ELR (cell line): ENCODE measurements at places on chromosomes 7 and 10.
A peak's percentile ranks its signal among the peaks of the same experiment; 100 is the strongest.

- no peak for DNase-seq
These were observed 97.0 kb downstream of the PCLO start for GRCh38 chr7:83065714-83066113.

DNA sequence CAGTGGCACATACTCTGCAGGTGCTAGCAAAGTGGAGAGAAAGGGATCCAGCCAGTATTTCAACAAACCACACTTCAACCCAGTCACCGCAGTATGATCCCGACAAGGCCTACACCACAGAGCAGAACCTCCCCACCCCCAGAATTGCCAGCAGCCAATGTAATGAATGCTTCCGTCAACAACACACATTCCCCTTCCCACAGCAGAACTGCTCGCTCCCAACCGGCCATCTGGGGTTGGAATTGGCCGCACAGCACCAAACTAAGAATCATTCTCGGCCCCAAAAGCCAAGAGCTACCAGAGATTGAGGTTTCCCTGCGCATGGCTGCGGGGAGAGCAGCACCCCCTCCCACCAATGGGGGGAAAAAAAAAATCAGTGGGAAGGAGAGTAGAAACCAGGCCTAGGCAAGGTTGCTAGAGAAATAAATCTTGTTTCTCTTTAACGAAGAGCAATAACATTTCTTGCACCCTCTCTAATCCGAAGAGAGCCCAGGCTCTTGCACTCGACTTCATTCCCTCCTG is 1.1 kb downstream of the WASL start:
- peak; percentile 84 for DNase-seq

DNA sequence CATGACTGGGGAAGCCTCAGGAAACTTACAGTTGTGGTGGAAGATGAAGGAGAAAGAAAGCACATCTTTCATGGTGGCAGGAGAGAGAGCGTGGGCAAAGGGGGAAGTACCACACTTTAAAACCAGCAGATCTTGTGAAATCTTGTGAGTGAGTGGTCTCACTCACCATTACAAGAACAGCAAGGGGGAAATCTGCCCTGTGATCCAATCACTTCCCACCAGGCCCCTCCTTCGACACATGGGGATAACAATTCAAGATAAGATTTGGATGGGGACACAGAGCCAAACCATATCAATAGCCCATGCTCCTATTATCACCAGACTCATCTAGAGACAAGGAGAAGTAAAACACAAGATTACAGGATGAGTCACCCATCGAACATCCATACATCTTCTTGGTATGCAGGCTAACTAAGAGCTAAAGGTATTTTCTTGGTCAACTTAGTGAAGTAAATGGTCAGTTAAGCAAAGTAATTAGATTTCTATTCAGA is 55.3 kb upstream of the YAE1 start:
- DNase-seq, result peak; percentile 70

DNA sequence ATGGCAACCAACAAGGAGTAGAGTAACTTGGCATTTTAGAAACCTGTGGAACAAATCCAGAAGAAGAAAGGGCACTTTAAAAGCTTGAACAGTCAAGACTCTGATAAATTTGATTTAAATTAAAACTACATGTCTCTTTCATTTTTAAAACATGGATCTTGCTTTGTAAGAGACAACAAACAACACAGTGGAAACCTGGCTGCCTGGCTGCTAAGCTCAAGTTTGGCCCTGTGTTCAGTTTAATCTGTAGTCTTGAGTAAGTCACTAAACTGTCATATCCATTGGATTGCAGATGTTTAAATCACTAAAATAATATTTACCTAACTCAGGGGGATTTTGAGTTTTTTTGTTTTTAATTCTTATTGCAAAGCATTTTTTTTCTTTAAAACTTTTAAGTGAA is 374.9 kb upstream of the SEMA3D start:
- DNase-seq, result no peak

DNA sequence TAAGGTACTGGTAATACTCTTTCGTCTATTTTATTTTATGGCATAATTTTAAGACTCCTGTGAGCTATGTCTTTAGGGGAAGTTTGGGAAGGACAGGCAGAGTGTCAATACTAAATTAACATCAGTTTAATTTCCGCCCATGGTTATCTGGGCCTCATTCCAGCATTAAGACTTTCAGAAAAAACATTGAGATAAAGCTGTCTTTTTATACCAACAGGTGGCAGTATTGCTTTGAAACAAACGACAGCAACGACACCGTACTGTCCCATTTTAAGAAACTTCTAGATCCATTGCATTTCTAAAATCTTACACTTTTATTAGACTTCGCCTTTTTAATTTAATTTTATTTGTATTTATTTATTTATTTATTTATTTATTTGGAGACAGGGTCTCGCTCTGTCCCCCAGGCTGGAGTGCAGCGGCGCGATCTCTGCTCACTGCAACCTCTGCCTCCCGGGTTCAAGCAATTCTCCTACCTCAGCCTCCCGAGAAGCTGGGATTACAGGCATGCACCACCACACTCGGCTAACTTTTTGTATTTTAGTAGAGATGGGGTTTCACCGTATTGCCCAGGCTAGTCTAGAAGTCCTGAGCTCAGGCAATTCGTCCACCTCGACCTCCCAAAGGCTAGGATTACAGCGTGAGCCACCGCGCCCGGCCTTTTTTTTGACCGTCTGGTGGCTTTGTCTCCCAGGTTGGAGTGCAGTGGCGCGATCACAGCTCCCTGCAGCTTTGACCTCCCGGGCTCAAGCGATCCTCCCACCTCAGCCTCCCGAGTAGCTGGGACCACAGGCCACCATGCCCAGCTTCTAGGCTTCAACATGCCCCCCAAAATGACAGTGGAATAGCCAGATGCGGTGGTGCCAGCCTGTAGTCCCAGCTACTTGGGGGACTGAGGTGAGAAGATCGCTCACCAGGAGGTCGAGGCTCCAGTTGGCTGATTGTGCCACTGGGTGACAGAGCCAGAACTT is 78.7 kb upstream of the C1GALT1 start:
- DNase-seq, result peak; percentile 80

DNA sequence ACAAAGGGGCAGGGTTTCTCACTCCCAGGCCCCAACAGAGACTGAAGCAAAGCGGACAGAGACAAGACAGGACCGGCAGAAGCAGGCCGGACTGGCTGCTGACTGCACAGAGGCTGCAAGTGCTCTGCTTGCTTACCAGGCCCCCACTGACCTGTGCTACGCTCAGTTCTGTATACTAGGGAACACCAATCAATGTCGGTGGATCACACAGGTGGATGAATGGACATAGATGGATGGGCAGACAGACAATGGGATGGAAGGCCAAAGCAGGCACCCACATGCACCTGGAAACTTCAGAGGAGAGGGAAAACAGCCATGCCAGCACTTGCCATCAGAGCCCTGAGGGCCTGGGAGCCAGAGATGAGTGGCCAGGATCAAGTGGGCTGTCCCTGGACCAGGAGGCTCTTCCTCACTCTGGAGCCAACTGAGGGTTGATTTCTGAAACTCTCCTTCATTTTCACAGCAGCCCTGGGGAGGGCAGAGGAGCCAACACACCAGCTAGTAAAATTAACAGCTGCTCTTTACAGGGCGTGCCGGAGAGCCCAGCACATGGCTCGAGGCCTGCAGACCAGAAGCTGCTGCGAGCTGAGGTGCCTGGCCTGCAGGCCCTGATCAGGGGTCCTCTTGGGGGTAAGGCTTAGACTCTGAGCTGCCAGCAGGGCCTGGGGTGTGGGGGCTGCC is 243.6 kb downstream of the KCNMA1 start:
- no peak for DNase-seq

DNA sequence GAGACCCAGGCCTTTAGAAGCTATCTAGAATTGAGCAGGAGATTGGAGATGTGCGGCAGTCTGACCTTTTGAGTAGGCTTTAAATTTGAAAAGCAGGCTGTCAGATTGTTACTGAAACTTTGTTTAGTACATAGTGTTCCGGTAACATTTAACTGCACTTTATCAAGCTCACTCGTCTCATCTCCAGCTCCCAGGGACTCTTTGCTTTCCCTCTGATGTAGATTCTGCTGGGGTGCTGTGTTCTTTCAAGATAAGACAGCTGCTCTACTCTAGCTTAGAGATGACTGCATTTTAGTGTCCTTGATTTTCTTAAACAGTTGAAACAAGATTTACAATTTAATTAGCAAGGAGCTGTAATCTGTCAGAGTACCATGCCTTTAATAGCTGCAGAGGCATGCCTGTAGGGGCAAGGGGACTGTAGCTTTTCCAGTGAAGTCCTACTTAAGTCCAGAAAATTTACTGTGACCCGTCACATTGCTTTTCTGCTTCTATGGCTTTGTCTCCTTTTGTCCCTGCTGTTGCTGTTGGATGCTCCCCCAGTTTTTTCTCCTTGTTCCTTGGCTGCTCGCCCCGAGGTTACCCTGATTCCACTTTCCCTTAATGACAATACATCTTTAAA is 56.4 kb upstream of the MTPN start:
- no peak for DNase-seq

GRCh38 chr7:14085901-14086300 is 96.4 kb upstream of the ETV1 start:
- peak; percentile 25 for DNase-seq

DNA sequence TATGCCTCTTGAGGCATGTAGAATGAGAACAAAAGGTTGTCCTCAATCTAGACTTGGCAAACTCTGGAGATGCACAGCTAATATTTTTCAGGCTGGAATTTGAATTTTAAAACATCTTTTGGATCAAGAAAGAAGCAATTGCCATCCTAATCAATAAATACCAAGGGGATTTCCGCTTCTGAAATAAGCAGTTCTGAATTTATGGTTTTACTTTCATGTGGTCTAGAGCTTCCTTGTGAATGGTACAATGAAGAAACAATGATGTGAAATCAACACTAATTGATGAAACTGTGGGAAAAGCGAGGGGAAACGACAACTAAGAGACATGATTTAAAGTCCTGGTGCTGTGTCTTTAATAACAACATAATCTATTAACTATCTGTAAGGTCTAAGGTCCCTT is 1202.7 kb downstream of the SORCS3 start:
- no peak for DNase-seq

- no peak for DNase-seq
These were observed 6.2 kb downstream of the CFAP58 start for GRCh38 chr10:104359811-104360210.

DNA sequence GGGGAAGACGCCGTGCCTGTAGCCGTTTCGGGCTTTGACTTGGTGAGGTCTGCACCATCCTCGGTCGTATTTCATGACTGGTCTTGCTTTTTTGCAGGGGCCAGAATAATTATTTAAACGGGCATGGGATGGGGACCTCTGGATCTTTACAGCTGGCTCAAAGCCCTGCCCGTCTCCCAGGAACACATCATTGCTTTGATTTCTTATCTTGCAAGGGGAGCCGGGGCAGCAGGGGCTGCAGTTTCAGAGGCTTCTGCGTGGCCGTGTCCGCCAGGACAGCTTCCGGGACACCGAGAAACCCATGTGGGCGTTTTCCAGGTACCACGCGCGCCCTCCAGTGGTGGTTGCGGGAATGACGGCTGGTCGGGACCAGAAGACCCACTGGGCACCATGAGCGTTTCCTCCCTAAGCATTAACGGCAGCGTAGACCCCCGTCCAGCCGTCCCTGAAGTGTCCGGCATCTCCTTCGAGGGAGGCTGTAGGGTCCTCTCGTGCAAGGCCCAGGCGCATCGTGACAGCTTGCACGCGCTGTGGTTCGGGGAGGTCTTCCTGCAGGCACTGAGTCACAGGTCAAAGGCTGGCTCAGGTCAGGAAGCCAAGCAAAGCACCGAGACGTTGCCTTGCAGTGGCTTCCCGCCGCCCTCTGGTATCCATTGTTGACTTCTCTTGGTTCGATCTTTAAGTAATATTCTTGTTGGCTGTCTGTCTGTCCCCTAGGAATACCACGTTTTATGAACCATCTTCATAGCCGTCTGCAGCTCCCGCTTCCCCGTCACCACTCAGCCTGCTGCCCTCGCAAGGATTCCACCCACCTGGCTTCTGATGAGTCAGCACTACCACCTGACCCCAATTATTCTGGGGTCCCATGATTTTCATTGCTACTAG is 16.2 kb upstream of the ZFAND2A start:
- peak; percentile 84 for DNase-seq

DNA sequence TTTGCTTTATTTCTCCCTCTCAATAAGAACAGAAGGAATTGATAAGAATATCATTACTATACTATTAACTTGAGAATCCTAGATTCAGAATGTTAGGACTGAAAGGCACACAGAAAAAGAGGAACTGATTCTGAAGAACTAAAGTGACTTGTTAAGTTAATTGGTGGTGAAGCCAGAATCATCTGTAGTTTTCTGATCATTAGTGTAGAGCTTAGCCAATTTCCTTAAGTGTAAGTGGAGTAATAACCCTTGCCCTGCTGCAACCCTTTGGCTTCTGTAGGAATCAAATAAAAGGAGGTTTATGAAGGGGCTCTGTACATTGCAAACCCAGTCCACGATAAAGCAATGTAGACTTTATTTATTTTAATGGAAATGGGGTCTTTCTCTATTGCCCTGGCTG is 1186.0 kb downstream of the SORCS3 start:
- DNase-seq, result no peak

- DNase-seq, result no peak
These were observed 59.6 kb upstream of the NUPR2 start for GRCh38 chr7:56175771-56176170.

DNA sequence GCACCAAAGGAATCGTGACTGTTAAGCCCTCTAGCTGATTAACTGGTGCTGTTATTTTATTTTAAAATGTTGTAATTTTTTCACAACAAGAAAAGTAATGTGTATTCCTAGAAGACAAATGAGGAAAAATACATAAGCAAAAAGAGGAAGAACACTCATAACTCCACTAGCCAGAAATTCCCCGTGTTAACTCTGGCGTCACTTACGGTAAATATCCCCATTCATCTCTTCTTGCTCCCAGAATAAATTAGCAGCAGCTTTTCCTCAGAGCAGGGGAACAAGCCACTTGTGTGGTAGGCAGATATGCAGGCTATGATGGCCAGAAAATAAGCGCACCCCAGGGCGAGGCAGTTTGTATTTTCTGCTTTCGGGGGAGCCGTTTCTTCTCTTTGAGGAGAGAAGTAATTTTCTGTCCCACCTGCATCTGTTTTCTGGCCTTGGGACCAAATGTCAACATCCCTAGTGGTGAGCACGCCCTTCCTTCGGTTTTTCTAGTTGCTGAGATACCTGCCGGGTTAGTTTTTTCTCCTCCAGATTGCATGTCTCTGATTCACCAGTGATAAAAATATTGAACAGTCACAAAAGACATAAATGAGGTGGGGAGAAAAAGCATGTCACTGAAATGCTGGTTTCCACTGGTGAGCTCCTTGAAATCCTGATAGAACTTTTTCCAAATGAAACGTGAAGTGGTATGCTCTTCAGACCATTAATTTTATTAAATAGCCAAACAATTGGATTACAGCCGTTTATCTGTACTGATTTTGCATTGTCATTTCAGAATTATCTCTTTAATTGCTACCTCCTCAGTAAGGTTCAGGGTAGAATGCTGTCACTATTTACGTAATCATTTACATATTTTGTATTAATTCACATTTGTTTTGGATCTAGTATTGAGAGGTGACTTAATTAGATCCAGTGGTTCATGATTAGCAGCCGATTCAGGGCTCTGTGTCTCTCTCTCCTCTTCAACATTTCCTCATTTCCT is 268.1 kb downstream of the CAMK1D start:
- DNase-seq, result no peak

DNA sequence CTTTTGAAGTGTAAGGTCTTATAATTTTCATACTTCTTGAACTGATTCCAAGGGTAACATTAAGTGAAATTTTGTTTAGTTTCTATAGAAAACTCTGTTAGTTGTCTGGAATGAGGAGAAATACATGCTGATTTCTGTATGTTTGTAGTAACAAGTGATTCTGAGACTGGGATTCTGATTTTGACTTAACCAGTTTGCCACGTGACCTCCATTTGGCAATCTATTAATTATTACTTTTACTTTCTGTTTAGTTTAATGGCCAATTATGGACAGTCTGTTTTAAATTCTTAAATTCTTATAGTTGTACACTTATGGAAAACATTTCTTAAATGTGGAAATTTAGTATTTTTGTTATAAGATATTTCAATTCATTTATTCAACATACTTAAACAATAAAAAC is 163.1 kb downstream of the ADK start:
- no peak for DNase-seq
